ENCODE measurements at places on chromosomes 2 and 18.

DNA sequence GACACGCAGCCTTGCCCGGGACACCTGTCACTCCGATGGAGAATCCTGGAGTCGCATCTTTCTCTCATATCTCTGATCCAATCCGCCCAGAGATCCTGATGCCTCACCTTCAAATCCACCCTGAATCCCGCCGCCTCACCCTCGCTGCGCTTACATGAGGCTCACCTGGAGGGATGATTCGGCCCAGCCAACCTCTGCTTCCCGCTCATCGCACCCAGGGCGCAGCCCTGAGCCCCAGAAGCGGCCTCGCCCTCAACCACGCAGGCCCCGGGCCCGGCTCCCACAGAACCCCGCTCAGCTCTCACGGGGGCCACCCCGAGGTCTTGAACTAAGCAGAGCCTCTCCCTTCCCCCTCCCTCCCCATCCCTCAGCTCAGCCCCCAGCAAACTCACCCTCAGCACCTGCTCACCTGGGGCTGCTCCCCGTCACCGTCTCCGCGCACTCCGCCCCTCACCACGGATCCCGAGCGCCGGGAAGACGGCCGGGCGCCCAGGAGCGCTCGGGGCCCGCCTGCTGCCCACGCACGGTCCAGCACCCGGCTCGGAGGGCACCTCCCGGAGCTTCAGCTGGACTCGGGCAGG is 160.0 kb downstream of the NDUFA10 start:
- DNase-seq: no peak

DNA sequence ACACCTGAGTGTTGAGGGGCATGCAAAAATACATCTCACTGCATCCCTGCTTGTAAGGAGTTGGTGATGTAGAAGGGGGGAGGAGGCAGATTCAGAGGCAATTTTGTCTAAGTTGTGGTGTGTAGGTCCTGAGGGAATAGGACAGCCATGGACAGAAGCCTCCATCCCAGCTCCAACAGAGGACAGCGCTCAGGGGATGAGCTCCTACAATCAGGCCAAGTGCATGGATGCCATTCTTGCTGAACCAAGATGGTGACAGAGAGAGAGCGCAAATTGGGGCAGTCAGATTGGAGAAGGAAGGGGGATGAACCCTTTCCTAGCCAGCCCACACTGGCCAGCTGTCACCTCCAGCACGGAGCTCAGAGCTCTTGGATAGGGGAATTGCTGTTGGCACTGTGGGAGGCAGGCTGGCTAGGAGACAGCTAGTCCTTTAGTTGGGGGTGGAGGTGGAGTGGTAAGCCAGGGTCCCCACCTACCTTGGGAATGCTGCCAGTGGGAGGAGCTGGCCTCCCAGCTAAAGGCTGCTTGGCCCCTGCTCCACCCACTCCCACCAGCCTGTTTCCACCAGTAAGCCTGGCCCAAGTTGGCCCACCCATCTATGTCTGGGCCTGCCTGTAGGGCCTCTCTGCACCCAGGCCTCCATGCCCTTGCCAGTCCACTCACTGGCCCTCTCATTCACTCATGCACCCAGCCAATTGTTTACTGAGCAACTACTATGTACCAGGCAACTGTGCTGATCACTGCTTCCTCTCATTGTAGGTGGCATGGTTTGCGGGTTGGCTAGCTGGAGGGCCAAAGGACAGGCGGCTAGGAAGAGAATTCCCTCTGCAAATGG is 2.5 kb upstream of the PER2 start:
- DNase-seq: no peak

DNA sequence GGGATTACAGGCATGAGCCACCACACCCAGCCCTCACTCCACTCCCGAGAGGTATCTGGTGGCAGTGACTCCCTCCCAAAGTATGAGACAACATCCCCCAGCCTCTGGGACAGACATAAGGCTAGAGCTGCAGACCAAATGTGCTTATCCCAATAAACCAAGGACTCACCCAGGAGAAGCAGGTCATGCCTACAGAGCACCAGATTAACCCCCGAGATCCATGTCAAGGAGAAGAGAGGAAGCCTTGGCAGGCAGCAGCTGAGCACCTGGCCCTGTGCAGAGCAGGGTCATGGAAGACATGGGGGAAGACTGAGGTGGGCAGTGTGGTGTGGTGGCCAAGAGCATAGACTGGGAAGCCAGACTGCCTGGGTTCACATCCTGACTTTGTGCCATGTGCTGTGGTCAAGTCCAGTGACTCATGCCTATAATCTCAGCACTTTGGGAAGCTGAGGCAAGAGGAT is 7.2 kb downstream of the RAB11FIP5 start:
- no peak for DNase-seq

GRCh38 chr2:98592565-98592964 is 15.7 kb downstream of the COA5 start:
- DNase-seq: no peak

GRCh38 chr2:221845021-221845365 is 272.9 kb upstream of the EPHA4 start:
- no peak for DNase-seq

GRCh38 chr2:15337996-15338666 is 223.0 kb downstream of the NBAS start:
- no peak for DNase-seq

GRCh38 chr2:219285894-219286425 is 6.8 kb downstream of the DNAJB2 start:
- DNase-seq: no peak

- DNase-seq: no peak
Measured at GRCh38 chr18:25298853-25299274, 53.1 kb downstream of the ZNF521 start.

DNA sequence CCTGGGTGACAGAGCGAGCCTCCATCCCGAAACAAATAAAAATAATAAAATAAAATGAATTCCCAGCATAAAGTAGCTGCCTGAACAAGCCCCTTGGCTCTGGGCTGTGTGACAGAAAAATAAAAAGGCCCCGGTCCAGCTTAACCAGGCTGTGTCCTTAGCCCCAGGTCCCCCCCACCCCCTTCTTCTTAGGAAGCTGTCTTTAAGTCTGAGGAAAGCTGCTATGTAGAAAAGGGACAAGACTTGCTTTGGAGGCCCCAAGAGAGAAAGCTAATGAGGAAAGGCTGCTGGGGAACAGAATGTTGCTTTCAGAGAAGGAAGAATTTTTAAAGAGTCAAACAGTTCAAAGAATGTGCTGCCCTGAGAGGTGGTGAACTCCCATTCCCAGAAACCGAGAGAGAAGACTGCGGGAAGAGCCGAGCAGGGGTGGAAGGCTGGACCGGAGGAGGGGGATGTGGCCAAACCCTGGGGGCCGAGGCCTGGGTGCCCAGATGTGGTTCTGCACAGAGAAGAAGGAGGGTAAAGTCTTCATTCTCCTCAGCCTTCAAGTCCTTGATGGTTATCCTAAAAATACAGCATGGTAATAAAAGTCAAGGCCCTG is 61.9 kb downstream of the CENPO start:
- DNase-seq: no peak

DNA sequence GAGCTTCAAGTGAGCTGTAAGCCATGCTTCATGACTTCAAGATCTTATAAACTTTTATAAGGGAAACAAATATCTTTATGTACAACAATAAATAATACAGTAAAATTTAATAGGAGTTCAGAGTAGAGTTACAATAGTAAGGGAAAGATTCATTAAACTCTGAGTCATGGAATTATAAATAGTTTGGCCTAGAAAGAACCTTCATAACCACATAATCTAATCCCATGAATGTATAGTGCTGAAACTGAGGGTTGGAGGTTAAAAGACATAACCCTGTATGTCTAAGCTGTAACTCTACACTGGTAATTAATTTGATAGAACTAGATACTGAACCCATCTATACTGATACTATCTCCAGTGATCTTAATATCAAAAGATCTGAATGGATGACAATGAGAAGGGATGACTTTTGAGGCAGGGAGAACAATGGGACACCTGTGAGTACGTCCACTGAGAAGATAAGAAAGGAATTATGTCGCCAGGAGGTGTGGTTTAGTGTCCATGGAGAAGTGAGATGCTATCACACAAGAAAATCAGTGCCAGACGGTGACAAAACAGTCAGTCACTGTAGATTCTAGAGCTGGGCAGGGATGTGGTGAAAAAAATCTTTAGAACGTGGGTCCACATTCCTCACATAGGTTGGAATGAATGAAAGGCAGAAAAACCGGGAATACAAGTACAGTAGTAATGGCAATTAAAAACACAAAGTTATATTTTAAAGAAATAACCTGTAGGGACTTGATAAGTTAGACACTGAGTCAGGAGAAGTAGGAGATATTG is 1.1 kb downstream of the IL1F10 start:
- DNase-seq: no peak

- DNase-seq: no peak
Measured at GRCh38 chr2:162156149-162156548, 4.1 kb upstream of the GCG start.

- no peak for DNase-seq
Measured at GRCh38 chr18:49514577-49514976, 27.5 kb upstream of the C18orf32 start.

DNA sequence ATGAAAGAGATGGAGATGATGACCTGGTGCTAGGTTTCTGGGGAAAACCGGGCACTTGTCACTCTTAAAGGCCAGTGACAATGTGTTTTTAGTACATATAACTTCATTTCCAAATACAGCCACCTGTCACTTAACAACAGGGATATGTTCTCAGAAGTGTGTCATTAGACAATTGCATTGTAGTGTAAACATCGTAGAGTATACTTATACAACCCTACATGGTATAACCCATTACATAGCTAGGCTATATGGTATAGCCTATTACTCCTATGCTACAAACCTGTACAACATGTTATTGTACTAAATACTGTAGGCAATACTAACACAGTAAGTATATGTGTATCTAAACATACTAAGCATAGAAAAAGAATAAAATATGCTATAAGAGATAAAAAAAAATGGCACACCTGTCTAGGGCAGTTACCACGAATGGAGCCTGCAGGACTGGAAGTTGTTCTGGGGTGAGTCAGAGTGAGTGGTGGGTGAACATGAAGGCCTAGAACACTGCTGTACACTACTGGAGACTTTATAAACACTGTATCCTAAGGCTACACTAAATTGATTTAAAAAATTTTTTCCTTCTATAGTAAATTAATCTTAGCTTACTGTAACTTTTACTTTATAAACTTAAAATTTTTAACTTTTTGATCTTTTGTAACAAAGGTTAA is 123.2 kb downstream of the THADA start:
- DNase-seq: no peak

GRCh38 chr18:62634458-62634857 is 80.9 kb upstream of the PHLPP1 start:
- no peak for DNase-seq

DNA sequence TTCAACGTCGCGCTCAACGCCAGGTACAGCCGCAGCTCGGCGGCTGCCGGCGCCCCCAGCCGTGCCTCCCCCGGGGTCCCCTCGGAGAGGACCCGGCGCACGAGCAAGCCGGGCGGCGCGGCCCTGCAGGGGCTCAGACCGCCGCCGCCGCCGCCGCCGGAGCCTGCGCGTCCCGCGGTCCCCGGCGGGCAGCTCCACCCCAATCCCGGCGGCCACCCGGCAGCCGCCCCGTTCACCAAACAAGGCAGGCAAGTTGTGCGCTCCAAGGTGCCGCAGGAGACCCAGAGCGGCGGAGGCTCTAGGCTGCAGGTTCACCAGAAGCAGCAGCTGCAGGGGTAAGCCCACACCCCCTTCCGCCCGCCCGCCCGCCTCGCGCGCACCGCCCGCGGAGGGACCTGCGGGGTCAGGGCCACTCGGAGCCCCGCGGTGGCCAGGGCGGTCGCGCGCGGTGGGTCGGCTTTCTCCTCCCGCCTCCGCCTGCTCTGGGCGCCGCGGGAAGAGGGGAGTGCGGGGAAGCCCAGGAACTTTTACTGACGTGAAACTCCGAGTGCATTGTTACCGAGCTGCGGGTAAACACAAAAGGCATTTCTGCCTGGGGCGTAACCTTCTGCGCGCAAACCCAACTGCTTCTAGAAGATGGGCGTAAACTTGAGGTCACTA is 861 bp downstream of the LTBP1 start:
- DNase-seq: no peak

- DNase-seq: no peak
Measured at GRCh38 chr2:176504440-176504839, 235.2 kb downstream of the MTX2 start.

DNA sequence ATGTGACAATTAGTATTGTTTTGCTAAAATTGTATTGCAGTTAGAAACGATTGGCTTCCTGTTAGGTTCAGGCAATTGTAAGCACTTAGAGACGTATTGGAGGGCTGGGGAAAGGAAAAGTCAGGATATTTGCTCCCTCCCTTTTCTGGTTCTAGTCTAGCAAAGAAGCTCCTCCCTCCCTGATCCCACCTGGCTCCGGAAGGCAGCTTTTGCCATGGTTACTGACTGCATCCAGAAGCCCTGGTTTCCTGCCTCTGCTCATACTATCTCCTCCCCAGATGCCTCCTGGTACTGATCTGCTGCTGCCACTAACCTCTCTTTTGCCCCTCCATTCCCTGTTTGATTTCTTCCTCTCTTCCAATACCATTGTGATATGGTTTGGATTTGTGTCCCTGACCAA is 275.9 kb downstream of the MREG start:
- no peak for DNase-seq

GRCh38 chr2:72562451-72563153 is 263.2 kb downstream of the EXOC6B start:
- no peak for DNase-seq

- no peak for DNase-seq
Measured at GRCh38 chr2:1664076-1664605, 80.2 kb downstream of the PXDN start.

- no peak for DNase-seq
Measured at GRCh38 chr2:96648306-96648930, 5.9 kb downstream of the FER1L5 start.

DNA sequence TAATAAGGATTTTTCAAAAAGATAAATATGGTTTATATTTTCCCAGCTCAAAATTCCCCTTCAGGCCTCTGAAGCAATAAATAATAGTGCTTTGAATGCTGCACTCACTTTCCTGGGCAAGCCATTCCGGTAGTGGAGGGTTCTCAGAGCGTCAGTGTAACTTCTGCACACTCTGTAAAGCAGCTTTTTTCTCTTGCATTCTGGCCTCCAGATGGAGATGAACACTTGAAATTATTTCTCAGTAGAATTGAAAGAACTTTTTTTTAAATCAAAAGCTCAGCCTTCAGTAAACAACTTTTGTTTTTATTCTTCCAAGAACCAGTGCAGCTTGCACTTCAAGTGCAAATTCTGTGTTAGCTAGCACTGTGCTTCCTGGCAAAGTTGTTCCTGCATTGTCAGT is 281.1 kb upstream of the RAB12 start:
- DNase-seq: no peak

- DNase-seq: no peak
Measured at GRCh38 chr18:13108330-13108729, 110.2 kb upstream of the LDLRAD4 start.

GRCh38 chr2:96548558-96549465 is 12.3 kb downstream of the ARID5A start:
- DNase-seq: no peak

GRCh38 chr18:13379930-13380690 is 161.6 kb downstream of the LDLRAD4 start:
- DNase-seq: no peak

- no peak for DNase-seq
Measured at GRCh38 chr18:55346961-55347740, 240.8 kb downstream of the TCF4 start.

Measured in forelimb muscle (tissue), 1 donor.